ENCODE measurements at places on chromosomes 2 and 18. TPM values are rescaled to one million over a fixed set of nuclear protein-coding genes. Genes with fewer than 3 reads are reported as not detected.

HOXD12 gene
- total RNA-seq = not detected

DAPL1 gene
- not detected for total RNA-seq

ZNF513 gene
- 16.4 TPM for total RNA-seq

GTF2A1L gene
- not detected for total RNA-seq

LDAH gene
- total RNA-seq = 19.1 TPM

GPBAR1 gene
- 0.71 TPM for total RNA-seq

SERPINB11 gene
- total RNA-seq = not detected

CLEC4F gene
- not detected for total RNA-seq

FAM210A gene
- 25.5 TPM for total RNA-seq

TTL gene
- 24.5 TPM for total RNA-seq

ARHGEF4 gene
- total RNA-seq = 3.7 TPM

IL1RL1 gene
- total RNA-seq = not detected

ARHGAP28 gene
- not detected for total RNA-seq

PRSS56 gene
- total RNA-seq = not detected

- DNase-seq = no peak
These were observed 299.1 kb downstream of the PAX3 start for GRCh38 chr2:221999717-222000116.

- DNase-seq = no peak
These were observed 113.0 kb downstream of the STPG4 start for GRCh38 chr2:47041891-47042684.

- no peak for DNase-seq
These were observed 7.8 kb downstream of the LOXHD1 start for GRCh38 chr18:46649071-46649862.

DNA sequence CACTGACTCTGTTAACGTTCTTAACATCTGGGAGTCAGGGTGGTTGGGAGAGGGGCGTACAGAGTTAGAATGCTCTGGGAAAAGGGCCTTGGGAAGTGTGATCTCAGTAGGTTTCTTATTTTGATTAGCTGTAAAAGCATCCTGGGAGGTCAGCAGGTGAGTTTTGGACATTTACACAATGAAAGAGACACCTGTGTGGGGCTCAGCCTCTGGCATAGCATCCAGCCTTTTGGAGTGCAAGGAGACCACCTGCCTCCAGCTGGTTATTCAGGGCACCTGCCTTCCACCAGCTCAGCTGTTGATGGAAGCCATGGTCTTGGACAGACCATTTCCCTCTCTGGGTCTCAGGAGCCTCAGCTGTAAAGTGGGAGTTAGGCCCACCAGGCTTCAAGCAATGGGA, 49.7 kb downstream of the ACAA2 start:
- no peak for DNase-seq

DNA sequence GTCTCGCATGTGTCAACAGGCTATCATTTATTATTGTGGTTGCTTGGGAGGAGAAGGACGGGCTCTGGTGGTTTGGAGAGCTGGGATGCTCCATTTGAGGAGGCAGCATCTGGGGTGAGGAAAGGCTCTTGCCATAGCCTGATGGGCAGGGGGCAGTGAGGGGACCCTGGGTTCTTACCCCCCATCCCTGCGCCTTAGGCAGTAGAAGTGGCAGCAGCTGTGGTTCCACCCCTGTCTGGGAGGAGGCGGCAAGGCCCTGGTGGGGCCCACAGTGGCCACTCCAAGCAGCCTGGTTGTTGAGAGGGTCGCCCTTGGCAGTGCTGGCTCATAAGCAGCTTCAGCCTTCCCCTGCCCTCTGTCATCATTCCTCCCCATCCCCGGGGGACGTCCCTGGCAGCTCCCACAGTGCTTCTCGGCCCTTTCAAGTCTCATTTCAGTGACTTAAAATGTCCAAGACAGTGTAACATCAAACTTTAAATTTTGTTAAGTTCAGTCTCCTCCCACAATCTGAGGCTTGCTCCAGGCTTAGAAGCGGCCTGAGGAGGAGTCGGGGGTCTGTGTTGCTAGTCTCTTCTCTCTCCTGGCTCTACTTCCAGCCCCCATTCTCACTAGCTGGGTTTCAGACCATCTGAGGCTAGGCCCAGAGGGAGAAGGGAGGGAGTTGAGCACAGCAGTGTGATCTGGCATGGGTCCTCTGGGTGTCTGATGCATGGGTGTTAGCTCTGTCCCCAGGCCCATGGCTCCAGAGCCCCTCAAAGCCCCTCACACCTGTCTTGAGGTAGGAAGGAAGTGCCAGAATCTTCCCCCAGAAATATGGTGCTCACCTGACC, 34.9 kb upstream of the PTPN4 start:
- DNase-seq = no peak

DNA sequence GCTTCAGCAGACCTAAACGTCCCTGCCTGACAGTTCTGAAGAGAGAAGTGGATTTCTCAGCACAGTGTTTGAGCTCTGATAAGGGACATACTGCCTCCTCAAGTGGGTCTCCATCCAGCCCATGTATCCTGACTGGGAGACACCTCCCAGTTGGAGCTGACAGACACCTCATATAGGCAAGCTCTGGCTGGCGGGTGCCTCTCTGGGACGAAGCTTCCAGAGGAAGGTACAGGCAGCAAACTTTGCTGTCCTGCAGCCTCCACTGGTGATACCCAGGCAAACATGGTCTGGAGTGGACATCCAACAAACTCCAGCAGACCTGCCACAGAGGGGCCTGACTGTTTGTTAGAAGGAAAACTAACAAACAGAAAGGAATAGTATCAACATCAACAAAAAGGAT, 728.4 kb downstream of the MBD2 start:
- no peak for DNase-seq

GRCh38 chr2:137021763-137022162, 256.4 kb downstream of the THSD7B start:
- DNase-seq = no peak

DNA sequence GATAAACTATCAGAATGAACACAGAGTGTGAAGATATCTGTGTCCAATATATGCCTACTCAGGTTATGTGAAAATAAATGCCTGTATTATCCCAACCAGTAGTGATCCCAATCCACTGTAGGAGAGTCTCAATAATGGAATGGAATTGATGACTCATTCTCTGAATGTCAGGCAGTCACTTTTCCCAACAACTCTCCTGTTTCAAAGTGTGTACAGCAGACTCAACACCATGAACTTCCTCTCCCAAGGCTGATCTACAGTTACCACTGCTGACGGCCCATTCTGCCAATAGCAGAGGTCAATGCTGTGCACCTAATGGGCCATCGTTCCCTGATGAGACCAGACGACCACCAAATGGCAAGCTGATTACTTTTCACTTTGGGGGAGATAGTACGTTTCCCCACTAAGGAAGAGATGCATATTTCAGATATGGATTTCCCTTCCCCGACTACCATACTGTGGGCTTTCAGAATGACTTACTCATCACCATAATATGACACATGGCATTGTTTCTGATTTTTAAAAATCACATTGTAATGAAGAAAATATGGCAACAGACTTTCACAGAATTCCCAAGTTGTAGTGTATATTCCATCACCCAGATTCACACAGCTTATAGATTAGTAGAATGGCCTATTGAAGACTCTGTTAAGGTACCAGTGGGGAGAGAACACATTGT, 601.7 kb upstream of the VRK2 start:
- DNase-seq = no peak

DNA sequence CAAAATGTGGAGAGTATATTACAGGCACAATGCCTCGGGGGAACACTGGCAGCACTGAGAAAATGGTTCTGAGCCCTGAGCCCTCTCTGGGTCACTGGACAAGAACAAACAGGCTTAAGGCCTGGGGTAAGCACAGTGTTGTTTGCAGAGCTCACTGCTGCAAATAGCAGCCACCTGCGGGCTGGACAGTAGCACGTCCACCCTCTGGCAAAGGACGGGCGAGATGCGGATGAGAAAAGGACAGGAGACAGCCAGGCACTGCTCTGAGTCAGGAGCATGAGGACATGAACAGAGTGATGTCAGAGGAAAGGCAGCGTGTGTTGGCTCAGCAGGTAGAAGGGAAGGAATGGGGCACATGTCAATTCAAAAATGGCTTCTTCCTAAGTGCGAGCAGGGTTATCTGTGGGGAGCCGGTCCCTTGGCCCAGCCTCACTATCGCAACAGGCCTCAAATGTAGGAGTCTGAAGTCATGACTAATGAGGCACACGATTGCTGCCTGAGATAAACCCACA, 25.9 kb upstream of the NEB start:
- DNase-seq = no peak

DNA sequence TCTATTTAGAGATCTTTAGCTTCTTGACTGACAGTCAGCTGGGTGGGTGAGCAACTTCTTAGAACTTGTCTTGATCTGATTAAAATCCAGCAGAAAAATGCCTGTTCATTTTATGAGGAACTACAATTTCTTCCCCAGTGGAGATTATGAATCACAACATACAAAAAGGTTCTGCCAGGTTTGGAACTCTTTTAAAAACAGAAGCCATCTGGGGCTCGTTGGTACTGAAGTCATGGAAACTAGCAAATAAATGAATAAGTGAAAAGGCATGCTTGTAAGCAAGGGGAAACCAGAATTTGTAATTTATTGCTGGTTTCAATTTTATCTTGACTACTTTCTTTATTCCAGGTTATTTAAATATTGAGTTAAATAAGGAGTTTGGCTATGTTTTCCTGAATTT, 767.4 kb downstream of the MBD2 start:
- DNase-seq = no peak

- DNase-seq = no peak
These were observed 14.2 kb downstream of the SIGLEC15 start for GRCh38 chr18:45839414-45840395.

DNA sequence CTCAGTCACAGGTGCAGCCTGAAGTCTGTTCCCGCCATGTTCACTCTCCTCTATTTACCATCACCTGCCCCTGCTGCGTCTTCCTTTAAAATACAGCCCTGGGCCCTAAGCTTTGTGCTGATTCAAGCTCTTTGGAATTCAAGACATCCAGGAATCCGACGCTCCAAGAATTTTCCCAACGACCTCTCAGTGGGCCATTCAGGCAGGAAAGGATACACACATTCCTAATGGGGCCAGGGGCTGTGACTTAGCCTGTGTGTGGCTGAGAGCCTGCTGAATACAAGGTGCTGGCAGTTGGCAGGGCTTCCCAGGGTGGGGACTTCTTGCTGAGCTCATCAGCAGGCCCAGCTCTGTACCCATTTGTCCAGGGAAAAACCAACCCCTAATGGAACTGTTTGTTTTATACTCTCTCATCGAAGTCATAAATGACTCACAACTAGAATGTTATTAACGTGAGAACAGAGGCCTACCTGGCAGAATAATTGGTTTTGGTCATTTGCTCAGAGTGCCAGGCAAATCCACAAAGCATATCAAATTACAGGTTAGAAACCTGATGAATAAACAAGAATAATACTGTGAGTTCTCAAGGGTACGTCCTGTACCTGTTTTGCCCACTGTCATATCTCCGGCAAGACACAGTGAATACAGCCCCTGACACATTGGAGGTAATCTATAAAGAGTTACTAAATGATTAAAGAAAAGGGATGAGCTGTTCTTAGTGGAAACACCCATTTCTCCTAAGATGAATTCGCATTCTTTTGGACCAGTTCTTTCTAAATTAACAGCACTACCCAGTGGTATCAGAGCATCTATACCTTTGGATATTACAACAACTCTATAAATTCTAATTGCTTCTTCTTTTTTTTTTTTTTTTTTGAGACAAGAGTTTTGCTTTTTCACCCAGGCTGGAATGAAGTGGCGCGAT, 12.6 kb upstream of the KCMF1 start:
- peak; percentile 10 for DNase-seq

Data from activated naive CD8-positive, alpha-beta T cell treated with anti-CD3 and anti-CD28 coated beads, Interleukin-2, amount 10 ng/mL, durations not matched to agents 7 days and 5 days (primary cell).